ENCODE measurements at places on chromosomes 6 and 20.

DNA sequence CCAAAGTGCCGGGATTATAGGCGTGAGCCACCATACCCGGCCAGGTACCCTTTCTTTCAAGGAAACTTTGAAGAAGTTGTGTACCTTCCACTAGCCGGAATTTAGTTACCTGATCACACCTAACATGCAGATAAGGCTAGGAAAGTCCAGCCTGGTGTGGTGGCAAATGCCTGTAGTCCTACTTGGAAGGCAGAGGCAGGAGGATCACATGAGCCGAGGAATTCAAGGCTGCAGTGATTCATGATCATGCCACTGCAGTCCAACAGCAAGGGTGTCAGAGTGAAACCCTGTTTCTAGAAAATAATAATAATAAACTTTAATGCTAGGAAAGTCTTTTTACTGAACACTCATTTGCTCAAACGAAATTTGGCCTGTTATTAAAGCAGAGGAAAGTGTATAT lies 21.0 kb downstream of the NFYA start:
- DNase-seq: no peak

DNA sequence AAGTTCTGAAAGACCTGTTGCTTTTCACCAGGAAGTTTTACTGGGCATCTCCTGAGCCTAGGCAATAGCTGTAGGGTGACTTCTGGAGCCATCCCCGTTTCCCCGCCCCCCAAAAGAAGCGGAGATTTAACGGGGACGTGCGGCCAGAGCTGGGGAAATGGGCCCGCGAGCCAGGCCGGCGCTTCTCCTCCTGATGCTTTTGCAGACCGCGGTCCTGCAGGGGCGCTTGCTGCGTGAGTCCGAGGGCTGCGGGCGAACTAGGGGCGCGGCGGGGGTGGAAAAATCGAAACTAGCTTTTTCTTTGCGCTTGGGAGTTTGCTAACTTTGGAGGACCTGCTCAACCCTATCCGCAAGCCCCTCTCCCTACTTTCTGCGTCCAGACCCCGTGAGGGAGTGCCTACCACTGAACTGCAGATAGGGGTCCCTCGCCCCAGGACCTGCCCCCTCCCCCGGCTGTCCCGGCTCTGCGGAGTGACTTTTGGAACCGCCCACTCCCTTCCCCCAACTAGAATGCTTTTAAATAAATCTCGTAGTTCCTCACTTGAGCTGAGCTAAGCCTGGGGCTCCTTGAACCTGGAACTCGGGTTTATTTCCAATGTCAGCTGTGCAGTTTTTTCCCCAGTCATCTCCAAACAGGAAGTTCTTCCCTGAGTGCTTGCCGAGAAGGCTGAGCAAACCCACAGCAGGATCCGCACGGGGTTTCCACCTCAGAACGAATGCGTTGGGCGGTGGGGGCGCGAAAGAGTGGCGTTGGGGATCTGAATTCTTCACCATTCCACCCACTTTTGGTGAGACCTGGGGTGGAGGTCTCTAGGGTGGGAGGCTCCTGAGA lies at the start of gene HFE:
HFE (plus strand) TSS at position 146 of the 832 bp plus-strand sequence; CDS start at position 158, 12 bp downstream.
- DNase-seq: peak; percentile 30

GRCh38 chr6:112330071-112330878 lies 16.9 kb upstream of the RFPL4B start:
- peak; percentile 59 for DNase-seq

DNA sequence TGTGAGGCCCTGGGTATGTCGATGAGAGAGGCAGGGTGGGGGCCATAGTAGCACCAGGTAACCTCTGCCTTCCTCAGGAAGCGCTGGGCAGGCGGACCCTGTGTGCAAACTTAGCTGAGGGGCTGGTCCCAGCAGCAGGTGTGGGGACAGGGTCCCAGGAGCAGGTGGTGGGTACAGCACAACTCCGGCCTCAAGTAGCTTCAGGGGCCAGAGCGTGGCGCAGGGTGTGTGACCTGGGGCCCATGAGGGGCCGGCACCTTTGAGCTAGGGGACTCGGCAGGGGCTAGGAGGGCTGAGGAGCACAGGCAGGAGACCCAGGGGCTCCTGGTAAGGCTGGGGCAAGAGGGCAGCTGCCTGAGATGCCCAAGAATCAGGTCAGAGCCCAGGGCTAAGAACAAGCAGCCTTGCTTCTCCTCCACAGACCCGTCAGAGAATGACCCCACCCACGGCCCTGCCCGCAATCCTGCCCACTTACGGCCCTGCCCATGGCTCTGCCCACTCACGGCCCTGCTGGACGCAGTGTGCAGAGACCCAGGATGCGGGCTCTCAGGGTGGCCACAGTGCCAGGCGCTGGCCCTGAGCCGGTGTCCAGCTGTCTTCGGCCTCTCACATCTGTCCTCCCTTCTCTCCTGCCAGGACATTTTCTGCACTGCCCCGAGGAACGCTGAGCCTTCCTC lies 30.9 kb downstream of the CHRNA4 start:
- no peak for DNase-seq

DNA sequence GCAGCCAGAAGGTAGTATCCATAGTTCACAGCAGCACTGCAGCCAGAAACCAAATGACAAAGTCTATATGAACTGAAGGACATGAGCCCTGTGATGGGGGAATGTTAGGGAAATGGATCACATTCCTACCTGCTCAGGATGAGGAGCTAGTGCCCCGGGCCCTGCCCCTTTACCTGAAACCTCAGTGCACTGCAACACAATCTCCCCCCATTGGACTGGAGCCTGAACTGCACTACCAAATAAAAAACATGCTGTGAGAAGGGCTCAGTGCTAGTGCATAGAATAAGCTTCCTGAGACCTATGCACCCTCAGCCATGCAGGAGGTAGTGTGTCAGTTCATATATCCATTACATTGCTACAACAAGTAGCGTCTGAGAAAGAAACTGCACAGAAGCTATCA lies 477.8 kb downstream of the HACE1 start:
- DNase-seq: no peak

GRCh38 chr6:30679765-30680535 lies 6.5 kb downstream of the PPP1R18 start:
- no peak for DNase-seq

GRCh38 chr20:62362991-62363919 lies 3.9 kb downstream of the LAMA5 start:
- DNase-seq: no peak

- DNase-seq: no peak
These were observed 28.4 kb downstream of the IL20RA start for GRCh38 chr6:137016356-137016755.

DNA sequence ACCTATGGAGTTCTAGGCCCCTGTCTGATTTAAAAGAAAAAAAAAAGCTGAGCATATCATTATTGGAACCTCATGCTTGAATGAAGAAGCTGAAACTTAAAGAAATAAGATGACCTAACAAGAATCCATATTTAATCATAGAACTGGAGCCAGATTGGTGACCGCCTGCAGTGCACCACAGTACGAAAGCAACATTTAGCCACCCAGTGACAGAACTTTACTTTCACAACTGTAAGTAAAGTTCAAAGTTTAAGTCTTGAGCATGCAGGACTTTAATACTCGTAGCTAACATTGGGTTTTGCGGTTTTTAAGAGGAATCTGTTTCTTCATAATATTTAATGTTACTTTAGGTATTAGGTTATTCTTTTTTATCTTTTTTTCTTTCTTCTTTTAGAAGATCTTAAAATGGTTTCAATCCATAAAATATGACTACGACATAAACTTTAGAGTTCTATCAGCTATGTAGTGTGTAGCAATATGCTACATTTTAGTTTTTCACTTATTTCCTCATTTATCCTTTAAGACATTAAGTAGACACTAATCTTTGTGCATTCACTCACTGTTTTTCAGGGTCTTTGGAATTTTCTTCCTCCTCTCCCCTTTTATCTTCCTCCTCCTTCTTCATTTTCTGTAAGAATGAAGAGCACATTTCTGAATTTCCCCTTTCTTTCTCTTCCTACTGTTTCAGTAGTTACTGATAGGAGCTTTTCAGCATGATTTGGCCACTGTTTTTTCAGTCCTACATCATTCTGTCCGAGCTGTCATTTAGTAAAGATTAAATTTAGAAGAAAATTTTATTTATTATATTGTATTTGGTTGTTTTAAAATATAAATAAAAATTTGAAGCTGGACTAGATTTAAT lies 514.1 kb downstream of the GRIK2 start:
- DNase-seq: no peak

- DNase-seq: no peak
These were observed 2.0 kb downstream of the ARFGAP1 start for GRCh38 chr20:63274381-63275228.

GRCh38 chr6:834866-835265 lies 141.9 kb upstream of the EXOC2 start:
- DNase-seq: no peak

- DNase-seq: peak; percentile 36
These were observed 11.4 kb downstream of the MYLK4 start for GRCh38 chr6:2739335-2739734.

GRCh38 chr6:106017454-106017853 lies 68.7 kb upstream of the PRDM1 start:
- DNase-seq: no peak

DNA sequence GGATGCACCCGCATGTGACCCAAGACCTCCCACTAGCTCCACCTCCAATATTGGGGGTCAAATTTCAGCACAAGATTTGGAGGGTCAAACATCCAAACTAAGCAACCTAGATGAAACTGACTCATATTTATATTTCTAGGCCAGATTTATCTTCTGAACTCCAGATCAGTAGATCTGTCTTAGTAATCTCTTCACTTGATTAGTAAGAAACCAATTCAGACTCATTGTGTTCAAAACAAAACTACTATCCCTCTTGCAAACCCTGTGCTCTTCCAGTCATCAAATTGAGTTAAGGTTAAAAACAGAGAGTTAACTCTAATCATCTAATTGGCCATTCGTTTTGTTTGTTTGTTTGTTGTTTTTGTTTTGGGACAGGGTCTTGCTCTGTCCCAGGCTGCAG lies 43.3 kb downstream of the MKKS start:
- no peak for DNase-seq

- no peak for DNase-seq
These were observed 45.8 kb upstream of the NNAT start for GRCh38 chr20:37475252-37475651.

- no peak for DNase-seq
These were observed 96.0 kb downstream of the MAP3K5 start for GRCh38 chr6:136696238-136696637.

GRCh38 chr6:15877231-15877630 lies 214.4 kb upstream of the DTNBP1 start:
- no peak for DNase-seq

GRCh38 chr6:125123468-125124048 lies 30.0 kb upstream of the TPD52L1 start:
- no peak for DNase-seq

- no peak for DNase-seq
These were observed 27.0 kb upstream of the ZBP1 start for GRCh38 chr20:57647006-57647932.

GRCh38 chr6:121338366-121338765 lies 4.1 kb upstream of the TBC1D32 start:
- DNase-seq: no peak

DNA sequence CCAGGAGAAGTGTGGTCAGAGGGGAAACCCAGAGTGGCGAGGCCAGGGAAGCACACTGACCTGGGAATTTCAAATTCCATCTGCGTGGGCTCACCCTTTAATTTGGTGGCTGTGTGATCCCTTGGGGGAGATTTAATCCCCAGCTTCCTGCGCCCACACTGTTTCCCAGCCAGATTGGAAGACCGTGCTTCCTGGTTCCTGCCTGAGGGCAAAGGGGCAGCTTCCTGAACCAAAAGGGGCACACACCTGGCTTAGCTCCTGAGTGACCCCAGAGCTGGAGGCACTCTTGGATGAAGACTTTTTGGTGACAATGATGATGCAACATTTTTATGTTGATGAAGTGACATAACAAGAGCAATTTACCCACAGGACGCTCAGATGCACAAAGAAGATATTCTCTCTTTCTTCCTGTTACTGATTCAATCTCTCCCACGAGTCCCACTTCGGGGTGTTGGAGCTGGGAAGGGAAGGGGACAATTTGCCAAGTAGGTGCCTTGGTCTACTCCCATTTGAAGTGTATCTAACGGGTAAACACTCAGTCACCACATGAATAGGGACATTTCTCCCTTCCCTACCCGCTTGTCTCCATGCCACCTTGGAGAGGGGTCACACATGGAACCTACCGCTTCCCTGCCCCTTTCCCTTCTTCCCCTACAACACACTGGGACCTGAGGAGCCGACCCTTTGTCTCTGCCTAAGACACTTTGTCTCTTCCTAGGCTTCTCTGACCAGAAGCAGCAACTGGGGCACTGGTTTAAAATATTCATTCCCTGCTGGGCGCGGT lies 28.6 kb upstream of the CDKN1A start:
- DNase-seq: no peak

DNA sequence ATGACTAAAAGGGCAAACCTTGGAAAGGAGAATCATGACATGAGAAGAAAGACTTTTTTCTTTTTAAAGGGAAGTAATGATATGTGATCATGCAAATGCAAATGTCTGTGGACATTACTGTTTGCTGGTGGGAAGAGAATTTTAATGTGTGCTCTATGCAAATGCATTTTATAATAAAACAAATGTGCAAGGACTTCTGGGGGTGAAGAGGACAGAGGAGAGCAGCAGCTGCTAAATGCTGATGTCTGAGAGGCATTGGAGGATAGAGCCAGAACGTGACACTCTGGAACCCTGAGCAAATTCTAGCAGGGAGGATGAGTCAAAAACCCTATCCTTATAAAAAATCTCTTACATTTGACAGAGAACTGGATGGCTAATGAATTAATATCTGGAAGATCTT lies 69.1 kb upstream of the BEND3 start:
- DNase-seq: no peak

DNA sequence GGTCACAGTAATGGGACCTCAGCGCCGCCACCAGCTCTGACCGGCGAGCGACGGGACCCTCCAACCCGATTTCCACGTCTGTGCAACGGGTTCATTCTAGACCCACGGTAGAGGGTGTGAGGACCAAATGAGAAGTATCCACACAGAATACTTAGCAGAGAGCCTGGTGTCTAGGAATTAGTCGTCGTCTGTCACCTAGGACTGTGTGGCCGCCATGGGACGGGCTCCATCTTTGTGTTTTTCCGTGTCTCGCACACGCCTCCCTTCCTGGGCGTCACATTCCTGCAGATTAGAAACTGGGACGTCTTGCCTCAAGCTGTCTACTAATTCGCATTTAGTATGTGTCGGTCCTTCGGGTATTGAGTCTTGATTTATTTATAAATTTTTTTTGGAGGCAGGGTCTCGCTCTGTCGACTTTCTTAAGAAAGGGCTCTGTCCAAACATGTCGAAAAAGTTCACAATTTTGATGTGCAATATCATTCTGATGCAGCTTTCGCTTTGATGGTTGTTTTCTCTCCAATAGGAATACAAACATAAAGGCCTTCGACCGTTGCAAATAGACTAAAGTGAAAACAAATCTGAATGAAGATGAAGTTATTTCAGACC lies 563 bp downstream of the MGME1 start:
- no peak for DNase-seq

GRCh38 chr6:105024803-105025202 lies 67.9 kb downstream of the LIN28B start:
- no peak for DNase-seq

- DNase-seq: no peak
These were observed 8.9 kb upstream of the TMEM14A start for GRCh38 chr6:52662031-52662430.

DNA sequence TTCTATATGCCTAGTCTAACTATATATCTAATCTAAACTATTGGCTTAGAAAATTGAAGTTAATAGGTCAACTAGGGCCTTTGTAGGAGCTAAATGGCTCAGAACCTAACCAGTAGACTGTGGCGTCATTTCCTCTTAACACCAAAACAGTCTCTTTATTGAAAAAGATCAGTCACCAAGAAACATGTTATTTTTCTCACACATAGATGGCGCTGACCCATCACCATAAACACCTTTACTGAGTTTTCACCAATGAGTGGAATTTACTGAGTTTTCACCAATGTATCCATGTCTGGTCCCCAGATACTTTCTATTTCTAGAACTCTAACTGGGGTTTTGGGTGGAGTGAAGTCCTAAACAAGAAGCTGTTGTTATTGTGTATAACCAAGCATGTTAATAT lies 636.0 kb downstream of the BCKDHB start:
- peak; percentile 29 for DNase-seq
